ENCODE measurements at places on chromosomes 7 and 10.

DNA sequence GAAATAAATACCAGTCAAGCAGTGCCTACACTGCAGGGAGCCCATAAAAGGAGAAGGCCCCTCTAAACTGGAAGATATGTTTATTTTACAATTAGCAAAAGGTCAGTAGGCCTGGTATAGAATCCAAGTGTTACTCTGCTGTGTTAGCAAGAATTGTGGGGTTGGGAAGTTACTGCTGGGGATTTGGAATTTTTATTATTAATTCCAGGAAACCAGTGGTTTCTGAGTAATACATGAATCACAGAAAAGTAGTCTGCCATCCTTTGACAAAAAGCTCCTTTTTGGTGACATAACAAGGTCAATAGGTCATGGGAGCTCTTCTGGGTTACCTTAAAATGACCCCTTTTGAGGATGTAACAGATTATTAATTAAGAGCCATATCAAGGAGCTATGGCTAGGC is 67.4 kb downstream of the ZNF92 start:
- H3K36me3 ChIP-seq, result no peaks in the 10 kb centered on the region
- H3K27ac ChIP-seq, result no peak overlapping the region
- H3K27me3 ChIP-seq, result peaks cover 4% of the 10 kb centered on the region

GRCh38 chr10:14660831-14661230 is 113.9 kb downstream of the FAM107B start:
- DNase-seq, result no peak
- no peaks in the 10 kb centered on the region for H3K27me3 ChIP-seq
- peaks cover 78% of the 10 kb centered on the region for H3K4me1 ChIP-seq
- H3K4me3 ChIP-seq, result no peak overlapping the region
- H3K36me3 ChIP-seq, result peaks cover 12% of the 10 kb centered on the region

- H3K4me1 ChIP-seq, result peaks cover 5% of the 10 kb centered on the region
- H3K27ac ChIP-seq, result no peak overlapping the region
- DNase-seq, result no peak
- no peaks in the 10 kb centered on the region for H3K27me3 ChIP-seq
Measured at GRCh38 chr10:98167191-98167590, 32.7 kb downstream of the R3HCC1L start.

DNA sequence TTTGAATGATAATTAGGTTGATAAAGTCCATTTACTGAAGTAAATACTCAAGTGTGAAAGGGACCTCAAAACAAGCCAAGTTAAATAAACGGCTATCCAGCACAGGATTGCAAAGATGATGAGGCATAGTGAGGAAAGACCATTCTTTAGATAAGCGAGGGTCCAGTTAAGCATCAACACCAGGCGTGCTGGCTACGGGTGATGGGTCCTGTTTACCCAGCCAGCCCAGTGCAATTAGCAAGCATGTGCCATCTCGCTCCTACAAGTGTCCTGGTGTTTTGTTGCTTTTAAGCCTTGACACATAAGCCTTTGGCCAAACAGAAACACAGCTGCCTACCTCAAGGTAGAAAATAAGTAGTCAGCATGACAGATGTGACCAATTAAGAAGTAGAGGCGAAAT is 7.1 kb downstream of the NEBL start:
- no peak for DNase-seq
- no peak overlapping the region for H3K4me3 ChIP-seq
- no peak overlapping the region for H3K27ac ChIP-seq
- no peaks in the 10 kb centered on the region for H3K36me3 ChIP-seq
- H3K4me1 ChIP-seq, result no peaks in the 10 kb centered on the region
- no peaks in the 10 kb centered on the region for H3K27me3 ChIP-seq
